NCI-H1092 (cell line): ENCODE measurements at places on chromosomes 6 and 20.

- no peak for DNase-seq
Observed at GRCh38 chr20:20036756-20037155, 15.5 kb downstream of the CRNKL1 start.

DNA sequence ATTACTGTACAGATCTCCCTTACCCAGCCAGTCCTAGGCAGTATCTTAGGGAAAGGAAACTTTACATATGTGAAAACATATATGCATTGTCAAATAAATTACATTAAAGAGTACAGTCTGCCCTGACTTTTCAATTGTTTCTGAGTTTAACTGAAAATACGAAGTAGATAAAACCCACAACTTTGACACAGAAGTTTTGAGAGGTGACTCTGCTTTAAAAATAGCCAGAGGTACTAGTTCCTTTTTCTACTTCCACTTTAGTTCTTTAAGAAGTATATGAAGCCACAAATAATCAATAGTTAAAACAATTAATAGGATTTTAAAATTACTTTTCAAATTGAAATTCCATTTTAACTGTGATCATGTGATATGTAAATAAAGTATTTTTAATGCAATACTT, 62.9 kb downstream of the BMP5 start:
- no peak for DNase-seq

- no peak for DNase-seq
Observed at GRCh38 chr20:56987986-56988385, 278.5 kb downstream of the BMP7 start.

GRCh38 chr6:113634352-113635163, 222.6 kb upstream of the MARCKS start:
- no peak for DNase-seq

DNA sequence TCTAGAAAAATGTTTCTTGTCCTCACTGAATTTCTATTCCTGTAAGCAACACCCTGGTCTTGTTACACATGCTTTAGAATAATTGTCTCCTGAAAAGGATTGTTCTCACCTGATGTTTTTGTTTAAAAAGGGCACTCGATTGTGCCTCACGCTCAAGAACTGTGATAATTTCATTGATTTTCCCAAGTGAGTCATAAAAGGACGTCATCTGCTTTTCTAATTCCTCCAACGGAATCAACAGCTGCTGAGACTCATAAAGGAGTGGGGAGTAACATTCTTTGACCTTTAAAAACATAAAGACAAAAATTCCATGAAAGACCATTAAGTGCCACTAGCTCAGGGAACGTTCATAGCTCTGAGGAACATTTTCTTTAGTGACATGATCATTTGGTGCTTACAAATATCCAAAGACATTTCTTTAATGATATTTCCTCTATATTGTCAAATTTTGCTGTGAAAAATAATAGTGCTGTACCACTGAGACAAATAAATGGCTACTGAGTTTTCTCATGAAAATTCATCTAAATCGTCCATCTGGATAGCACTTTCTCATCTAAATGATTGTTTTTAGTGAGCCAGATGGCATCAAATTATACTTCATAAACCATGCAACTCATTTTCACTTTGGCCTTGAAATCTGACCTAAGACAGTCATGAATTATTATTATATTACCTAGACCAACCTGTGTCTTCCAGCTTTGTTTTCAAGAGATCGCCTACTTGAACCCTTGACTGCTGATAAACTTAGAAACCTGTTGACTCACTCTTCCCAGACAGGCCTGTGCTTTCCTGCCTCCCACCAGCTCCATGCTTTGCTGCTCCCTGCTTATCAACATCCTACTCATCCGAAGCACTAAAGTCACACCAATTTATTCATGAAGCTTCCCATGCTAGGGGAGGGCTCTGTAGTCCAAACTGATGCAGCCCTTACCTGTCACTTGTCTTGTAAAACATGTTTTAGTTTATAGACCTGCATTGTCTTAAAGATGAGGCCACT, 178.2 kb downstream of the SYNE1 start:
- no peak for DNase-seq

GRCh38 chr6:106534004-106534403, 95.3 kb downstream of the RTN4IP1 start:
- no peak for DNase-seq

DNA sequence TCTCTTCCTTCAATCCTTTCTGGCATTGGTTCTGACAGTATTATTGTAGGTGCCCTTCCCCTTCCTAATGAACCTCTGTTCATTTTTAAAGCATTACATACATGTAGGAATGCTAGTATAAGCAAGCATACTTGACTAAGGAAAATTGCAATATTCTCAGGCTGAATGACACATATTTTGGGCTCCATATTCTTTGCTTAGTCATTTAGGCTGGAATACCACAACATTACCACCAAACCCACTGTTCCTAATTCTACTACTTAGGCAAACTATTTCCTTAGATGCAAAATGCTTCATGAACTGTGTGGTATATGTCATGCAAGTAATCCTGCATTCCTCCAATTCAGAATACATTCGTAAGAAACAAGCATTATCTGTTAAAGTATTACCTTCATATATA, 113.9 kb downstream of the PRDM1 start:
- DNase-seq, result no peak

DNA sequence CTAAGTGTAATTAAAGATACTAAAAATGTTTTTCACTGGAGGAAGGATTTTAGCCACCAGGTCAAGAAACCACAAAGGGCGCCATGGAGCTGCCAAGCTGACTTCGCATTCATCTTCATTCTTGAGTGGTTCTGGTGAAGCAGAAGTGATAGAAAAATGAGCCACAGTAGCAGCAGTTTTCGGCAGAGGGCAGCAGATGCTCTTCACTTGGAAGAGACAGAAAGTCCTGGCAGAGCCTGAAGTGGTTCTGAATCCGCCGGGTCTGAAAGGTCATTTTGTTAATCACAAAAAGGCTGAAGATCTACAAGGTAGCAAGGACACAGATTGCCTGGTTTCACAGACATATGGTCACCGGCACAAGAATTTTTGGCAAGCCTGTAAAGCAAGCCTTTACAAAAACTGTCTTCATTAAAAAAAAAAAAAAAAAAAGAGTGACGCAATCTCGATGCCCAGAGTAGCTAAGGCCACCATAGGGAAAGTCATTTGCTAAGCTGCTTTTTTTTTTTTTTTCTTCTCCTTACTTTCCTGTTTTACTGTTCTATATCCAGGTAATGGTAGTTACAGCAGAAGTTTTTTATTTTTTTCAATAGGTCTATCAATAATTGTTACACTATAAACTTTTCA, 345.1 kb upstream of the AGPAT4 start:
- DNase-seq, result peak; percentile 83

DNA sequence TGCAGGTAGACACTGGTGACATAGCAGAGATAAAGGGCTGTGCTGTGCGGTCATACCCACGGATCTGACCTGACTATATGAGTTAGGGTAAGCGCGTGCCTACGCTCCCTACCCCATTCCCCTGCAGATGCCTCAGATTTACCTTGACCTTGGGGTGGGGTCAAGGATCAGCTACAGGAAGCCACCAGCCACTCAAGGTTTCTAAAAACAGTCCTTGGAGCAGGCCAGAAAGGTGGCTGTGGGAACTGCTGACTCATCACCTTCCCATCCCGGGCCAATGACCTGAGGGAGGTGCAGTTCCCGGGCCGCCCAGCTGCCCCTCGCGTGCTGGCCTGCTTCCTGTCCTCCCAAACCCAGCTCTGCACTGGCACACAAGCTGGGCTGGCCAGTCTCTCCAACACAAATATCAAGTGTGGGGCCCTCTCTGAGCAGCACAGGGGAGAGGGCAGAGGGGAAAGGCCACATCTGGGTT, 23.0 kb downstream of the KCNK5 start:
- DNase-seq, result no peak

DNA sequence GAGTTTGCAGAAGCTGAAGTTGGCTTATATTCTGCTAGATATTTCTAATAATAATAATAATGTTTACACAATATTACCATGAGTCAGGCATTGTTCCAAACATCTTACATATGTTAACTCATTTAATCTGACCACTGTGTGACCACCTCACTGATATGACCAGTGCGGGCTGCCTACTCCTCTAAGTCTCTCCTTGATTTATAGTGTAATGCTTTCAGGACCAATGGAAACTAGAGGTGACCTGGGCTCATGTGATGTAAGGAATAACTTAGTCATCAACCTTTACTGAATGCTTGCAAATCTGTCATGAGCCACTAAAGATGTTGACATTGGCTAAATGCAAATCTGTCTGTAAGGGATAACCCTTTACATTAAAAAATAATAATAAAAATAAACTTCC, 51.1 kb upstream of the GPR6 start:
- DNase-seq, result no peak

- no peak for DNase-seq
Observed at GRCh38 chr6:7200598-7201443, 93.1 kb downstream of the RREB1 start.

DNA sequence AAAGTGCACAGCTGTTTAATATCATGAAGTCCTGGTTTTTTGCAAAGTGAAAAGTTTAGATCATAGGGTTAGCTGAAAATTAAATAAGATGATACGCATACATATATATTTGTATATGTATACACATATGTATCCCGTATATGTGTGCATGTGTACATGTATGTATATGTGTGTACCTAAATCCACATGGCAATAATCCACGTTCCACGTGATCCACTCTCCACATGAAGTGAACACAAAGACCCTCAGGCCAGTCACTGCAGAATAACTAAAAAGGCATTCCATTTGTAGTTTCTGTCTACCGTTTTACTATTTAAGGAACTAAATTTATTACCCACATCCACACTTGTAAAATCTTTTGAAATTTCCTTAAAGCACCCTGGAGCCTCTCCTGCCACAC, 294.9 kb downstream of the FOXA2 start:
- no peak for DNase-seq

- no peak for DNase-seq
Observed at GRCh38 chr6:50791900-50792508, 26.7 kb upstream of the TFAP2B start.

- no peak for DNase-seq
Observed at GRCh38 chr6:148932731-148933130, 185.9 kb downstream of the UST start.

GRCh38 chr6:77470983-77471382, 7.7 kb upstream of the HTR1B start:
- no peak for DNase-seq

DNA sequence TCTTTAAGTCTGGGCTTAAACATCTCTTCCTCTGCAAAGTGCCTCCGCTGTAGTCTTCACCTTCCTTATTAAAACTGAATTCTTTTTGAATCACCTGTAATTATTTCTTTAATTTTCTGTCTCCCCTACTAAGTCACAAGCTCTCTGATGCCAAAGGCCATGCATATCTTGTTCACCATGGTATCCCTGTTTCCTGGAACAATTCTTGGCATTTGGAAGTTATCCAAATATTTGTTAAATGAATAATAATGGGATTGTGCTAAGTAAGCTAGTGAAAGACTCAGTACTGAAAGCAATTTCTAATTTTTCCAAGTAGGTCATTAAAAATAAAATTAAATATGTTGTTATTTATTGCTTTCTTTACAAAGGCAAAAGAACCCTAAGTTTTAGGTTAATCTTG, 12.2 kb downstream of the SNAP91 start:
- DNase-seq, result no peak

- DNase-seq, result no peak
Observed at GRCh38 chr6:158041370-158041769, 59.7 kb downstream of the SYNJ2 start.

GRCh38 chr20:38021087-38021772, 12.0 kb downstream of the TTI1 start:
- no peak for DNase-seq

DNA sequence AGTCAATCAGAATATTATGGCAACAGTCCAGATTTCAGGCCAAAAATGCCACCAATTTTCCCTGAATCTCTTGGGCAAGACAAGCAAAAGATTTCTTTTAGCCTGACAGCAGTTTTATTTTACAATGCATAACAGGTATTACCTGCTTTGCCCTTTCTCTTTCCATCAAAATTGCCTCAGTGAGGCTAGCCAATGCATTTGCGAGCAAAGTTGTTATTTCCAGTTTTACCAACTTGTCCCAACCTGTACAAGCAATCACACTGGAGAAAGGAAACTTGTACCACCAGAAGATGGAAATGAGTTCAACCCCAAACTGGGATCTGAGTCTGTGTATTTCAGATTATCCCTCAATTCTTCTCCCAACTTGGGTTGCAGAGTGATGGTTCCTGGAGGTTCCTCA, 279.9 kb upstream of the CDYL start:
- DNase-seq, result no peak

- DNase-seq, result no peak
Observed at GRCh38 chr20:50151034-50151743, 2.3 kb downstream of the PEDS1 start.

GRCh38 chr6:139712830-139713229, 338.4 kb upstream of the CITED2 start:
- DNase-seq, result no peak

DNA sequence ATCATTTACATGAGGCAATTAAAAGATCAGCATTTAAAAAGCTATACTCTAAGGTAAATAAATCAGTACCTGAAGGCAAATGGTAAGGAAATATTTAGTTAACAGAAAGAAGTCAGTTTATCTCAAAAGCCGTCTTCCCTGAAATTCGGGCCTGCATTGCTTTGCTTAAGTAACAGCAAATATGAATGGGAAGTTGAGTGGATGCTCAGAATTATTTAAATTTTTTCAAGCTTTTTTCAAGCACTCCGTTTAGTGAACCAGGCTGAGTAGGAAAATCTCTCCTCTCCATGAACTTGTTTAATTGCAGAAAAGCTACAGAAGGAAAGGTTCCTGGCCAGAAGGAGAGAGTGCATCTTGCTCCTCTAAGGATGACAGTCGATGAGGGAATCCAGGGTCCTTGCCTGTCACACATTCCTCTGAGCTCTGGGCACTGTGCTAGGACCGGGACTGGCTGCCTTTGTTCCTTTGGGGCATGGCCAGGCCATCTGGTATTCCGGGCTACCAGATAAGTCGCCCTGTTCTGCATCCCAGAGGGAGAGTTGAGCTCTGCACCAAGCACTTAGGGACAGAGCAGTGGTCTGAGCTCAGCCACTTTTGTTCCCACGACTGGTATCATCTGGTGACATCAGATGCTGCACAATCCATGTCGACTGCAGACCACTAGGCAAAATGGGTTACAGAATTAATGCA, 77.6 kb downstream of the RIN2 start:
- no peak for DNase-seq

- no peak for DNase-seq
Observed at GRCh38 chr6:146543211-146543939, at the start of gene RAB32. TSS of gene RAB32 (plus strand) at chr6:146543833. CDS start at chr6:146543872, 39 bp downstream.

DNA sequence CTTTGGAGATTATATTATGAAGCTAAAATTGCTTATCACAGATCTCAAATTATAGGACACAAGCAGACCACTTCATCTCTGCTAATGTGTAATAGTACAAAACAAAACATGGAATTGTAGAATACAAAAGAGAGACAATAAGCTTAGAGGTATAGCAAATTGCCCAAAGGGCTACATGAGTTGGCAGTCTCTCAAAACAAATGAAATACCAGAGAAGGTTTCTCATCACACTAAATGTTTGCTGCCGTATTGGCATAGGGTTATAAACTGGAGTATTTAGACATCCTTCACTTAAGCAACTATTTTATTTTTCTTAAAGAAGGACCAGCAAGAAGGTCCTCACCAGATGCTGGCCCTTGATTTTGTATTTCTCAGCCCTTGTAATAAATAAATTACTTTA, 5.9 kb upstream of the EYA4 start:
- DNase-seq, result no peak
